ENCODE measurements at places on chromosomes 12 and 14. TPM values are rescaled to one million over a fixed set of nuclear protein-coding genes. Genes with fewer than 3 reads are reported as not detected.

The OR6C2 gene
- total RNA-seq, result not detected

The ANKRD33 gene
- not detected for total RNA-seq

The CLEC12A gene
- not detected for total RNA-seq

The NKX2-1 gene
- not detected for total RNA-seq

DNA sequence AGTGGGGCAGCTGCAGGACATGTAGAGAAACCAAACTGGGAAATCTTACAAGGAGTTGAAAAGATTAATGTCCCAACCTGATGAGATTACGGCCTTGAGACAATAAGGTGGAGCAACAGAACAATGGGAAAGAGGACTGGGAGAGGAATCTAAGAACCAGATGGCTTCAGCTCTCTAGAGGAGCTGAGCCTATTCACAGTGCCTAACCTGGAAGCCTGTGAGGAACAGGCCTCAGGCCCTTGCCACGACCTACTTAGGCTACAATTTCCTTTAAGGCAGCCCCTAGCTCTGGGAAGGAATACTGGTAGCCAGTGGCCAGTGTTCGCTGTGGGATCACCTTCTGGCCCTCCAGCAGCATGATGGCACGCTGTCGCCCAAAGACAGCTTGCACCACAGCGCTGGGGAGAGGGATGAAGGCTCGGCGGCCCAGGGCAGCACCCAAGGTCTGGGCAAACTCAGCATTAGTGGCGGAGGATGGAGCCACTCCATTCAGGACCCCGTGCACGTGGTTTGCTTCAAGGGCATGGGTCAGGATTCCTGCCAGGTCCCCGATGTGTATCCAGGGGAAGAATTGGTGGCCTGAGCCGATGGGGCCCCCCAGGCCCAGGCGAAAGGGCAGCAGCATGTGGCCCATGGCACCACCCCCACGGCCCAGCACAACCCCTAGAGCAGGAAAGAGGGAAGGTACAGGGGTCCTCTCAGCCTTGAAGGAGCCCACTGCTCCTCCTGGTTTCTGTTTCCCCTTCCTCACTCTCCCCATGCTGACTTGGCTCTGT lies 2.6 kb downstream of the SDR39U1 start:
- H3K27me3 ChIP-seq, result no peaks in the 10 kb centered on the region
- H3K27ac ChIP-seq, result peak overlapping the region; percentile 100
- no peak for DNase-seq
- H3K36me3 ChIP-seq, result no peaks in the 10 kb centered on the region
- no peak overlapping the region for H3K4me3 ChIP-seq

DNA sequence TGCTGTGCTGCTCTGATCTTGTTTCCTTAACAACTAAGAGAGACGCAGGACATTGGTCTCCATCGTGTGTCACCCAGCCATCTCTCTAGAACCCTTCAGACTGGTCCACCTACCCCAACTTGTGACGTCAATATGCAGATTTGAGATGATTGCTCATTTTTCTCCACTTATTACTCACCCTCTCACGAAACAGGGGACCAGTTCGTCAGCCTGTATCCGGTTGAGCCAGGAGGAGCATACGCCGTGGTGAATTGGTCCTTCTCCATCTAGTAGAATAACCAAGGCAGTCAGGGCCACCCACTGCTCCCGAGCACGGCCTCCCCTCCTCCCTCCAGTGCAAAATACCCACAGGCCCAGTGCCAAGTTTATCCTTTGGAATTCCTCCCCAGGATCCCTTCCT lies 36.2 kb upstream of the FBXO21 start:
- H3K27ac ChIP-seq, result no peak overlapping the region
- H3K4me1 ChIP-seq, result no peaks in the 10 kb centered on the region
- H3K27me3 ChIP-seq, result no peaks in the 10 kb centered on the region
- no peak for DNase-seq

GRCh38 chr12:119699199-119699760 lies 31.3 kb downstream of the PRKAB1 start:
- no peak for DNase-seq
- no peaks in the 10 kb centered on the region for H3K27me3 ChIP-seq
- H3K27ac ChIP-seq, result no peak overlapping the region
- H3K4me1 ChIP-seq, result no peaks in the 10 kb centered on the region
- H3K36me3 ChIP-seq, result no peaks in the 10 kb centered on the region

DNA sequence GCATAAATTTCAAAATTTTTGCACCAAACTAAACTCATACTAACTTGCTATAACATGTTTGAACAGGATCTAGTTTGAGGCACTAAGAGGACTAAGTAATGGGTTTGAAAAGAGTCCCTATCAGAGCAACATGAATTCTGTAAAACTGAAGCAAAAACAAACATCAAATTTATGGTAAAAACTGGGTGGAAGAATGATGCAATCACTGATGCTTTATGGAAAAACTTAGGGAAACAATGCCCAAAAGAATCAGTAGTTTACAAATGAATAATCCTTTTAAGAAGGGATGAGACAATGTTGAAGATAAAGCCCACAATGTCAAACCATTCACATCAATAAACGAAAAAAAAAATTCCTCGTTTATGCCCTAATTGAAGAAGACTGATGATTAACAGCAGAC lies 88.9 kb downstream of the PRKD1 start:
- H3K27ac ChIP-seq, result no peak overlapping the region
- no peak overlapping the region for H3K4me3 ChIP-seq
- no peaks in the 10 kb centered on the region for H3K27me3 ChIP-seq
- no peak for DNase-seq

DNA sequence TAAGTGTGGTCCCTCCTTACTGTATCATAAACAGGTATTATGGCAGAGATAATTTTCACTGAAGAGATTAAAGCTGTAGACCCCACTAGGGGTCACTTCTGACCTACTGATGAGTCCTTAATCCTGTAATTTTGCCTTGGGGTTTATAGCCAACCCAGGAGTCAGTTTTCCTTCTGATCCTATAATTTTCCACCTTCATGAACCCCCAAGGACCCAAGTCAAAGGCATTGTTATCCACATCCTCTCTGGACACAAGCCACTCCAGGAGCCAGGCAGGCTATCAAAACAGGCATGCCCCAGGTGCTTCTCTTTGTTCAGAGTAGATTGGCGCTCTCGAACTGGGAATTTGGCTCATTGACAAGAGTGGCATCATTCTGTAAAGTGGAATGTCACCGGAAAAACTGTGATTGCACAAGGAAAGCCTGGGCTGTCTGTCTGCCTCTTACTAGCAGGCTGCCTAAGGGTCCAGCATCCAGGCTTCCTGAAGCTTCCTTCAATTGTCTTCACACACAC lies 1523.2 kb upstream of the FLRT2 start:
- no peaks in the 10 kb centered on the region for H3K27me3 ChIP-seq
- H3K4me1 ChIP-seq, result no peaks in the 10 kb centered on the region
- H3K36me3 ChIP-seq, result no peaks in the 10 kb centered on the region
- H3K27ac ChIP-seq, result no peak overlapping the region
- no peak for DNase-seq
- no peak overlapping the region for H3K4me3 ChIP-seq

Measured in breast epithelium (tissue), 4 donors.